ENCODE measurements at places on chromosomes 12 and 14.

DNA sequence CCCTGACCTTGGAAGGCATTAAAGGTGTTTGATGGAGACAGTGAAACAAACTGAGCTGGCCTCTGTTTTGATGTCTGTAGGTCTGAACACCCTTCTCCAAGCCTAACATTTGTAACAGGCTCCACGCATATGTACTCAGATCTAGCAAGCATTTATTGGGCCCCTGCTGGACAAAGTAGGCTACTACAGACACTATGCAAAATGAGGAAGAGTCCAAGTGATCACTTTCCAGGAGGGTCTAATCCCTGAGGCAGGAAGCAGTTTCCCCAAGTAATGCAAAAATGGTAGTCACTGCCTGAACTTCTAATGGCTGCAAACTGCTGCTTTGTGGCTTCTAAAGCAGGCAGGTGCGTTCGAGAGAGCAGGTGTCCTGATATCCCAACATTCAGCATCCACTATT lies 405.8 kb downstream of the MED13L start:
- peak; percentile 43 for DNase-seq

- DNase-seq: no peak
These were observed 348.5 kb downstream of the EGLN3 start for GRCh38 chr14:33602396-33602795.

GRCh38 chr12:105467710-105468366 lies 137.3 kb downstream of the C12orf75 start:
- DNase-seq: no peak

- no peak for DNase-seq
These were observed 34.2 kb upstream of the GCH1 start for GRCh38 chr14:54936816-54937215.

GRCh38 chr14:83707056-83707455 lies 1822.9 kb upstream of the FLRT2 start:
- DNase-seq: no peak

GRCh38 chr14:80607430-80608190 lies 333.9 kb downstream of the CEP128 start:
- no peak for DNase-seq

DNA sequence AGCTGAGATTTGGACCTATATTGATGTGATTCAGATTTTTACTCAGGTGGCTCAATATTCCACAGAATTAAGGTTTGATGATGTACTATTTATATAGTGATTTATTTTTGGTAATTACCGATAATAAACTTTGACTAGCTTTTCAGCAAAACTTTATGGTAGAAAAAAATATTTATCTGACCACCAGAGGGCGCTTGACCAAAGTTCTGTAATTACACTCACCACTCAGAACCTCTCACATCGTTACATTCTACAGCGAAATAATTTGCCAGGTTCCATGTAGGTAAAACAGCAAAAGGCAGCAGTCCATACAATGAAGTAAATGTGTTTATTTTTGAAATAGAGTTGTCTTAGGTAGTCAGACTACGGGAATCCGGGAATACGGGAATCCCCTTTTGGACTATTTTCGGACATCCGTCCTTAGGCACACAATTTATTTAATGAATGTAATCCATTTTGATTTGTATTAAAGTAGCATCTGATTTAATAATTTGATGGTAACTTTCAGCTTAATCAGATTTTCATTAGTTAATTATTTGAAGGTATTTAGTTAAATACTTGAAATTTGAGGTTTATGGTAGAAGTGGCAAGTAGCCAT lies 143.0 kb upstream of the DDHD1 start:
- DNase-seq: peak; percentile 19

- no peak for DNase-seq
These were observed 363.7 kb downstream of the SOX5 start for GRCh38 chr12:23585782-23586163.

GRCh38 chr14:99554757-99555531 lies 49.1 kb downstream of the CCDC85C start:
- DNase-seq: no peak

GRCh38 chr12:7959701-7960121 lies 23.7 kb upstream of the SLC2A3 start:
- peak; percentile 93 for DNase-seq

DNA sequence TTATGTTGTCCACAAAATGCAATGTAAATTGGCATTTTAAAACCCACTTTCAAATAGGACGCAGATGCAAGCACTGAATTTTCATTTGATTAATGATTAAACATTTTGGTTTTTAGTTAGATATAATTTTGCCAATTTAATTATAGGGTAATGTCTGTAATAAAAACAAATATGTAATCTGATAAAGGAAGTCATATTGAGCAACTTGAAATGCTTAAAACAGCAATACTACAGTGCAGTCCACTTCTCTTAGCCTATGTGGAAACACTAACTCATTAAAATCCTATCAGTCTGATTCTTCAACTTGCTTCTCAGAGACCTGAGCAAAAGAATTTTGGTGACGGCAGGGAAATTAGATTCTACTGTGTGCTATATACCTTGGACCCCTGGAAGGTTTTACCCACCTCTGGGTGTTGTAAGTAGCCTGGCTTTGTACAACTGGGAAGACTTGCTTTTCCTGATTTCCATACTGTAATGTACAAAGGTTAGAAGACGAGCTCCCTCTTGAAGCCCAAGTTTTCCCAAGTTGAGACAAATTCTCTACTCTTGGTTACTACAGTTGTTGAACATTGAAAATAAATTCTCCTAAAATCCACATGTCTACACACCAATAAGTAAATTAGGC lies 4.1 kb downstream of the TRHDE start:
- no peak for DNase-seq

GRCh38 chr14:99806836-99807235 lies 13.6 kb downstream of the EML1 start:
- DNase-seq: no peak

- DNase-seq: no peak
These were observed 16.3 kb downstream of the C2CD5 start for GRCh38 chr12:22527999-22528398.

DNA sequence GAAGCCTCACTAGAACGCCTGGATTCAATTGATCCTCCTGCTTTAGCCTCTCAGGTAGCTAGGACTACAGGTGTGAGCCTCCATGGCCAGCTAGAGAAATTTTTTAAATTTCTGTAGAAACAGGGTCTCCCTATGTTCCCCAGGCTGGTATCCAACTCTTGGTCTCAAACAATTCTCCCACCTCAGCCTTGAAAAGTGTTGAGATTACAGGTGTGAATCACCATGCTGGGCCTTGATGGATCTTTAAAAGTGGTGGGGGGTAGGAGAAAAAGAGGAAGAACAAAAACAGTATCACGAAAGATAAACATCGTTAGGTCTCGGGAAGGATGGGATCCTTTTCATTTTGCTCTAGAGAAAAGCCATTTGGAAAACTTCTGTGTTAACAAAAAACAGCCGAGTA lies 4.5 kb downstream of the GYS2 start:
- no peak for DNase-seq

DNA sequence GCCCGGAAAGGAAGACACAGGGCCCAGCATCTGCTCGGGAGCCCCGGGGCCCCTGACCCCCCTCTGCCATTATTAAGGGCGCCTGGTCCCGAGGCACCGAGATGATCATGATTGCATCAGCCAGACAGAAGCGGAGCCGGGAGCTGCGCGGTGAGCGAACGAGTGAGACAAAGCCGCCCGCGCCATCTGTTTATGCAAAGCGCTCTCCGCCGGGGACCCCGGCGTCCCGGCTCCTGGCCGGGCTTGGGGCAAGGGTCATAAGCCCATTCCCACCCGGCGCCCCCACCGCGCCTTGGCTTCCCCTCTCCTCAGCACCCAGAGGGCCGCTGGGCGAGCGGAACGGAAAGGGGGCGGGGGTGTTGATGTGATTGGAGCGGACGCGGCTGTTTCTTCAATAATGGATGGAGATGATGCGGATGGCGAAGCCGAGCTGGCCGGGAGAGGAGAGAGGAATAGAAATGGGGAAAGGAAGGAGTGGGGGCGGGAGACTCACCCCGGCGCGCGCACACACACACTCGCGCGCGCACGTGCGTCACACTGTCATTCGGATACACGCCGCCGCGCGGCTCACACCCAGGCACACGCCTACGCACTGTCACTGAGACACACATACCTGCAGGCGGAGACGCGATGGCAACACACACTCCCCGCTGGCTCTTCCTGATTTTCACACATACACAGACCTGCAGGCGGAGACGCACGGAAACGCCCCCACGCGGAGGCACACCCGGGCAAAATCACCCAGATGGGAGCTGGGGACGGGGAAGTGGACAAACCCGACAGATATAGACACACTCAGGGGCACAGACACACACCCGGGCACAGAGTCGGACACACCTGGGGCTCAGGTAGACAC lies 10.7 kb downstream of the STAC3 start:
- no peak for DNase-seq

- DNase-seq: peak; percentile 89
These were observed at the start of gene HECTD1 for GRCh38 chr14:31207755-31208545. Gene HECTD1, minus strand, starts transcription at chr14:31207793. Its CDS starts 1,857 bp downstream, at chr14:31205936.

GRCh38 chr12:7093486-7093885 lies 1.2 kb upstream of the C1R start:
- no peak for DNase-seq

GRCh38 chr12:38956337-38956736 lies 50.9 kb upstream of the CPNE8 start:
- DNase-seq: no peak

DNA sequence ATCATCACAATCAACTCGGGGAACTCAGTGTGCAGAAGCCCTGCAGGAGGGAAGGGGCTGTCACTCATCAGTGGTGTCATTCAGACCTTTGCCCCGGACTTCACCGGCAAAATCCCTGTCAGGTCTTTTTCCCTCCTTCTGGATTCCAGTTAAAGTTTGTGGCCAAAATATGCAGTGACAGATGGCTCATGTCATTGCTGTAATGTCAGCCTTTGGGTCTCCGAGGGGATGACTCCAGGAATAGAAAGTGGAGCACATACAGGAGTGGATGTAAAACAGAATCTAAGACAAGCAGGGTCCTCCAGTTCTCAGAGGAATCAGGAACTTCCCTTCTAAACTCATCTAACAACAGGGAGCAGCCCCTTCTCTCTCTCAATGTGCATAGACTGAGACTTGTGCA lies 130.3 kb upstream of the RASSF8 start:
- no peak for DNase-seq

GRCh38 chr12:45309836-45310626 lies 94.1 kb downstream of the ANO6 start:
- DNase-seq: no peak

DNA sequence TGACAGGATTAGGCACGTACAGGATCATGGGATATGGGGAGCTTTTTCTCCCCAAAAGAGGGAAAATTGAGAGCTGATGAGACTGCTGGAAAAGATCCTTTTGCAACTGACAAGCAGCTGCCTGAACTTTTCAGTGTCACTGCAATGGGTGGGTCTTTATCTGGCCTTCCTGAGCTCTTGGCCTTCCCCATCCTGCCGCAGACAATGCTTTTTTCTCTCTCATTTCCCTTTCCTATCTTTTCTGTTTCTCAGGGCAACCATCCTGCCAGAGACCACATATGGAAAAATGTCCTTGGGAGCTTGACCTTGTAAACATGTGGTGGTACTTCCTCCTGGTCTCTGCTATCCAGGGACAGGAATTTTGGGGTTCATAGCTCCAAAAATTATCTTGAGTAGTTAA lies 75.8 kb downstream of the CALM1 start:
- DNase-seq: no peak

- DNase-seq: no peak
These were observed 6.9 kb downstream of the SMIM41 start for GRCh38 chr12:52086366-52086765.

DNA sequence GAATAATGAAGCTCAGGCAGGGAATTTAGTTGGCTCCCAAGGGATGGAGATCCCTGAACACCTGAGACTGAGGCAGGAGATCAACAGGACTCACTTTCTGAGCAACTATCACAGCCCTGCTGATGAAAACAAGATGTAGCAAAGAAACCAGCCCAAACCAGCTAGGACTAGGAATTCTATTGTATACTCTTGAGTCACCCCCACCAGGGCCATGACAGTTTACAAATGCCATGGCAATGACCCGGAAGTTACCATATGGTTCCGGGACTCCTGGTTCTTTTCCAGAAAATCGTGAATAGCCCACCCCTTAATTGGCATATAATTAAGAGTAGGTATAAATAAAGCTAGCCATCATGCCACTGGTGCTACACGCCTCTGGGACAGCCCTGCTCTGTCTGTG lies 46.0 kb upstream of the OASL start:
- no peak for DNase-seq

DNA sequence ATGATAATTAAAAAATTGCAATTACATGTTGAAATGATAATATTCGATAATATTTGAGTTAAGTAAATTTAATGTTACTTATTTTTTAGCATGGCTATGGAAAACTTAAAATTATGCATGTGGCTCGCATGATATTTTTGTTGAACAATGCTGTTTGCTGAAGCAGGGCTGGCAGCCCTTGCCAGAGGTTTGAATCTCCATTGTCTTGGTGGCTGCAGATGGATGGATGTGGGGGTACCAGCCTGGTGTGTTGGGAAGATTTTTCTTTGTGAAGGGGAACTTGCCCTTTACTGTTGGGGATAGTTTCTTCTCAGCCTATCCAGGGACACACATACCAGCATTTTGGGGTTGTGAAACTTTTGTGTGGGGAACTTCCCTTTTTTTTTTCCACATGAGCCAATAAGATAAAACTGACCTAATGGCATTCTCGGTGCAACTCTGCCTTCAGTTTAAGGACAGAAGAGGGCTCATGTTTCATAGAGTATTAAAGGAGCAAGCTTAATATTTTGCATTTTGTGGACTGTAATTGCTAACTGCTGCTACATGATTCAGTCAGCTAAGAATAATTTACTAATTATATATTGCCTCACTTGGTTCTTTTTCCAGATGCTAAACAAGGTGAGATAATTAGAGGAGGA lies 8.8 kb downstream of the RASSF3 start:
- DNase-seq: peak; percentile 95

- no peak for DNase-seq
These were observed 100.3 kb downstream of the LRIG3 start for GRCh38 chr12:58819985-58820384.

GRCh38 chr14:54919330-54919729 lies 16.7 kb upstream of the GCH1 start:
- no peak for DNase-seq

GRCh38 chr12:108265505-108265904 lies 73.6 kb downstream of the CMKLR1 start:
- DNase-seq: no peak

DNA sequence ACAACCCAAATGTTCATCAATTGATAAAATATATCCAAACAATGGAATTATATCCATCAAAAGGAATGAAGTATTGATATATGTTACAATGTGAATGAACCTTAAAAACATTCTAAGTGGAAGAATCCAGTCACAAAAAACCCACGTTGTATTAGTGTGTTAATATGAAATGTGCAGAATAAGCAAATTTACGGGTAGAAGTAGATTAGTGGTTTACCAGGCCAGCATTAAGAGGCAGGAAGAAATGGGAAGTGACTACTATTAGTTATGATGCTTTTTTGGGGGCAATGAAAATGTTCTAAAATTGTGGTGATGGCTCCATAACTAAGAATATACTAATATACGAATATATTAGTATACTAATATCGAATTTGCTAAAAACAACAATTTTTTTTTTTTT lies 1.5 kb downstream of the COX16 start:
- DNase-seq: no peak

DNA sequence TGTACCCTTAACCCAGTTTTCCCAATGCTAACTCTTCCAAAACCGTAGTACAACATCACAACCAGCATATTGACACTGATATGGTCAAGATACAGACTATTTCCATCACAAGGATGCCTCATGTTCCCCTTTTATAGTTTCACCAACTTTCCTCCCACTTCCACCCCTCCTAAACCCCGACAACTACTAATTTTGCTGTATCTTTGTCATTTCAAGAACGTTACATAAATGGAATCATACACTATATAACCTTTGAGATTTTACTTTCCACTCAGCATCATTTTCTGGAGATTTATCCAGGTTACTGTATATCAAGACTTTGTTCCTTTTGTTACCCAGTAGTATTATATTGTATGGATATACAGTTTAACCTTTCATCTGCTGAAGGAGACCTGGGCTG lies 88.9 kb downstream of the MED13L start:
- DNase-seq: no peak

Measured in AML-193 (cell line).